ENCODE measurements at places on chromosomes 13 and 19.

DNA sequence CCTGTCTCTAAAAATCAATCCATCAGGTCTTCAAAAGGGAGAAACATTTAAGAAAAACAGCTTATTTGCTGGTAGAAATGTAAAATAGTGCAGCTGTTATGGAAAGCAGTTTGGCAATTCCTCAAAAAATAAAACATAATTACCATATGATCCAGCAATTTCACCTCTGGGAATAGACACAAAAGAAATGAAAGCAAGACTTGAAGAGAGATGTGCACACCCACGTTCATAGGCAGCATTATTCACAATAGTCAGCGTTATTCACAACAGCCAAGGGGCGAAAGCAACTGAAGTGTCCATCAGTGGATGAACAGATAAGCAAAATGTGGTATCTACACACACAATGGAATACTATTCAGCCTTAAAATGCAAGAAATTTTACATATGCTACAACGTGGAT is 45.1 kb upstream of the DOCK9 start:
- no peak for DNase-seq

- no peak for DNase-seq
These were observed 180.9 kb downstream of the B3GLCT start for GRCh38 chr13:31380715-31381114.

GRCh38 chr13:43432958-43433357 is 353.8 kb downstream of the ENOX1 start:
- DNase-seq: no peak

- DNase-seq: no peak
These were observed 19.2 kb downstream of the CEACAM4 start for GRCh38 chr19:41607668-41608067.

DNA sequence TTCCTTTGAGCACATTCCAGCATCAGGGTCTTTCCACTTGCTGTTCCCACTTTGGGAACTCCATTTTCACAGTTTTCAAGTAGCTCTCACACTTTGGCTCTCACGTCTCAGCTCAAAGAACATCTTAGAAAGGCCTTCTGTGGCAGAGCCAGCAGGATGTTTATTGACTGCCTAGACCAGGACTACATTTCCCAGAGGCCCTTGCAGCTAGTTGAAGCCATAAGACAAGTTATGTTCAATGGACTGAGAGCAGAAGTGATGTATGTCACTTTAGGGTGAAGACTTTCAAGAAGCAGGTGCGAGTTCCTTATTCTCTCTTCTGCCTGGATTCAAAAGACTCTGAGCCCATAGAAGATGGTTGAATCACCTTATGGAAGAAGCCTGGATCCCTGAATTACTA is 4.3 kb upstream of the HAUS5 start:
- DNase-seq: no peak

DNA sequence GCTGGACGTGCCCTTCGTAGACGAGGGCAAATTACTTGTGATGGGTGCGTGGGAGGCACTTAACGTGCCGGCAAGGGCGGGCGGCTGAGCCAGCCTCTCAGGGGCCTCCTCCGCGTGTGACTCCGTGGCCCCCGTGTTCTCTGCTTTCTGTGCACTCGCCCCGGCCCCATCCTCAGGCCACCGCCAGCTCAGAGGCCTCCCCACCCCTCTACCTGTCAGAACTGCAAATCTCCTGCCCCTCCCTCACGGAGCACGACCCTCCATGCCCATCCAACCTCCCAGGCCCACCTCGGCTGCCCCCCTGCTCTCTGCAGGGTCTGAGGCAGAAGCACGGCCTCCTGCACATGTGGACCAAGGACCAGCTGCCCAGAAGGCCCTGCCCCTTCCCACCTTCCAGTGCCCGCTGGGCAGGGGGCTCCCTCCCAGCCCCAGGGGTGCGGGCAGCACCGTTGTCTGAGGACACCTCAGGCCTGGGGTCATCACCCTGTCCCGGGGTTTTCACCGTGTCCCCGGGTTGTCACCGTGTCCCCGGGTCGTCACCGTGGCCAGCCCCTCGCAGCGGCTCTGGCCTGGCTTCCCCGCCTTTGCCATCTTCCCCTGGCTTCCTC is 44.5 kb downstream of the TMEM255B start:
- DNase-seq: no peak

DNA sequence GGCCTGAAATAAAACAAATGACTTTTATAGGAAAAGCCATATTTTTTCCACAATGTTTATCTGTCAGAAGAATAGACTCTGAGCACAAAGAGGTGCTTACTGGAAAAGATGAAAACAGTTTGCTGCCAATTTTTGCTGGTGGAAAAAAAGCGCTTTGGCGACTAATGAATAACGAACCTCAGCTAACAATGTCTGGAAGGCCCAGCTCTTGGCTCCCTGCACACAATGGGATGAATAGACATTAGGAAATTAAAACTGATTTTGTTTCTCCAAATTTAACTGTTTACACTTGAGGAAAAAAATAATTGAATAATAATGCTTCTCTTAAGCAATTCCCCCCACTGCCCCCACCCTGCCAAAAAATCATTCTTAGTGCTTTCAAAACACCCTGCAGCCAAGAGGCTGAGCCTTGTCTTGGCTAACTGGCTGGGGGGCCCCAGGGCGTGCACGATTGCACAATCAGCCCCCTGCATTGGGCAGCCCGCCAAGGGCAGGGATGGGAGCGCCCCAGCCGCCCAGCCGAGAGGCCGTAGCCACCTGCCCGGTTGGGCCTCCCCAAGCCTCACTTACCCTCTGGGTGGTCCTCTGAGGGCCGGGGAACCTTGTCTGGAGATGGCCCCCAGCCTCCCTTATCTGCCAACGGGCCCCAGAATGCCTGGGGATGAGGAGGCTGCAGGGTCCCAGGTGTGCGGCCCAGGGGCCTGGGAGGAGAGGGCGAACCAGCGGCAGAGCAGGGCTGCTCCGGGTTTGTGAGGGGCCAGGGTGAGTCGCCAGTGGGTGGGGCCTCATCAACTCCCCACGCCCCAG is 16.8 kb downstream of the CEBPG start:
- no peak for DNase-seq

DNA sequence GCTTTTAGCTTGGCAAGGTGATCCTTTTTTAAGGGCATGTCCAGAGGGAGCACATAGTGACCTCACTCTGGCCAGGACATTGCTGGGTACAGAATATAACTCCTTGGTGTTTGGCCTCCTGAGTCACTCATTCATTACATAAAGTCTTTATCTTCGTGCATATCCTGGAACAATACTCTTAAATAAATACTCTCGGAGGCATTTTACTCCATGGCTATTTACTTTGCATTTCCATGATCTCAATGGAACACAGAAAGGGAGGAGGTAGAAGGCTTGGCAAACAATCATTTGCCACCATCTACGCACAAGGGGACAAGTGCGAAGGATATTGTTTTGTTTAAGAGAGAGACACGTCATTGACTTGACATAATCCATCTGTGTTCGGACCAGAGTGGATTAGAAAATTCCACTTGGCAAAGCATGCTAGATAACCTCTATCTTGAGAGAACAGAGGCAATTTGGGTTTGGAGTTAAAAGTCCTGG is 210.0 kb downstream of the IRS2 start:
- DNase-seq: no peak

Data from hematopoietic multipotent progenitor cell (in vitro differentiated cells).